ENCODE measurements at places on chromosomes 5 and 9.

GRCh38 chr5:142320430-142320738, 4.4 kb downstream of the SPRY4 start:
- no peak for DNase-seq

DNA sequence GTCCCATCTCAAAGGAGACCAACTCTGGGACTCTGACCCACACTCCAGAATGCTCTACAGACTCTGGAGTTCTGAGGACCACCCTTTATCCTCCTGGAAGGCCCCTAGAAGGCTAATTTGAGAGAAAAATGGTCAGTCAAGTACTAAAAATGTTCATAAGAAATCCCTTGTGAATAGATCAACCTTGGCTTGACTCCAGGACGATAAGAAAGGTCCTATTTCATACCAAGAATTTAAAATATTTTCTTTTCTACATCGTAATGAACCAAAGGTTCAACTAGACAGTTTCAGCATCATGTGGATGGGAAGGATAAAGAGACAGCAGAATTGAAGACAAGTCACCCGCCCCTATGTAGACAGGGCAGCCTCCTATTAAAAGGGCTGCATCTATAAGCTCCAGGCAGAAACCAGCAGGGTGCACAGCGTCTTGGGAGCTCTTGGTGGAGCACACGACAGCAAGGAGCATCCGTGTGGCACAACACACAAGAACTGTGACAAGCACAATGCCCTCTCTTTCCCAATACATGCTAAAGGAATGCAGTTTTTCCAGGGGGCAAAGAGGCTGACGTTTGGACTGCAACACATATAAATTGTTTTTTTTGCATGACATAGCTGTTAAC, 38.3 kb downstream of the RASEF start:
- DNase-seq: no peak

DNA sequence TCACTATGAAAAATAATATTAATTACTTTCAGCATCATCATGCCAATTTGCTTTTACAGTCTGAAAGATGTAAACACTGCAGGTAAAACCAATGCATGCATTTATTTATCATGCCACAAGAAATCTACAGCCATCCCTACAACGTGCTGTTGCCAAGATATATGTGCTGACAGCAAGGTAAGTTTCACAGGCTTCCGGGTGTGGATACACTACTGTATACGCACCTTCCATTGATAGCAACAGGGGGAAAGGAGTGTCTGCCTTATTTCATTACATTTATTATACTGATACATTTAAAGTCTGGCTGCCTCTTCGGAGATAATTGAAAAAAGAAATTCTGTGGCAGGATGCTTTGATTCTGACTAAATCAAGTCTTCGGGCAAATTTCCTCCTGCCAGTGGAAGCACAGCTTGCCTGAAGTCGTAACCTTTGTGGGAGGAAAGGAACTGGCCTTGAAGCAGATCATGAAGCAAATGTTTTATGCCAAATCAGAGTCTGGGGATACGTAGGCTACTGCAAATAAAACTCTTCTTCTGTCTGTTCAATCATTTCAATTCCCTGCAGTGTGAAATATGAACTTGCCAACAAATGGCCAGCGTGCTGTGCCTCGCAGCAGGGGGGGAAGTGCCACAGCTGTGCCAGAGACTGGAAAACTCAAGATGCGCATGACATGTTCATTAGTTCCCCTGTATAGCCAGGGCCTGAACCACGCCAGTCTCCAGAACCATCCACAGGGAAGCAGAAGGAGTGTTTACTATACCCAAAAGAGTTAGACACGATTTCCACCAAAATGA, 268.1 kb downstream of the EFNA5 start:
- DNase-seq: no peak

DNA sequence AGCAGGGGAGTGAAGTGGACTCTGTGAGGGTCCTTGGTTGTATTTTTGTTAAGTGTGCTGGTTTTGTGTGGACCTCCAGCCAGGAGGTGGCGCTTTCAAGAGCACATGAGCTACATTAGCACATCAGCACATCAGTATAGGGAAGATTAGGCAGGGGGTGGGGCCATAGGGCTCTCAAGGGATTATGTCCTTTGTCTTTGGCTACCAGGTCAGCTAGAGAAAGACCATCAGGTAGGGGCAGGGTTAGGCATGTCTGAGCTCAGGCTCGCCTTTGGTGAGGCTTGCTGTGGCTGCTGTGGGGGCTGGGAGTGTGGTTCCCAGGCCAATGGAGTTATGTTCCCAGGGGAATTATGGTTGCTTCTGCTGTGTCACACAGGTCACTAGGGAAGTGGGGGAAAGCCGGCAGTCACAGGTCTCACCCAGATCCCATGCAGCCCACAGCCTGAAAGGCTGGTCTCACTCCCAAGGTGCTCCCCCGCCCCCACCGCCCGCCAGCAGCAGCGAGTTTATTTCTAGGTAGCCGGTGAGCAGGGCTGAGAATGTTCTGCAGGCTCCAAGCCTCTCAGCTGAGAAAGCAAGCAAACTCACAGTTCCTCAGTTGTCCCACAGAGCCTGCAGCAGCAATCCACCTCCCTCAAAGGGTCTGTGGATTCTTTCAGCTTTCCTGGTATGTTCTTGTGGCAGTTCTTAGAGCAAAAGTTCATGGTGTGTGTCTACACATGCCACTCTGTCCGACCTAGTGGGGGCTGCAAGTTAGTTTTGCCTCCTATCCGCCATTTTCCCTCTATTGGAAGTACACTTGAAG, 13.7 kb downstream of the OR1J1 start:
- DNase-seq: no peak

- DNase-seq: no peak
These were observed 153.3 kb downstream of the YIPF5 start for GRCh38 chr5:144017119-144017518.

DNA sequence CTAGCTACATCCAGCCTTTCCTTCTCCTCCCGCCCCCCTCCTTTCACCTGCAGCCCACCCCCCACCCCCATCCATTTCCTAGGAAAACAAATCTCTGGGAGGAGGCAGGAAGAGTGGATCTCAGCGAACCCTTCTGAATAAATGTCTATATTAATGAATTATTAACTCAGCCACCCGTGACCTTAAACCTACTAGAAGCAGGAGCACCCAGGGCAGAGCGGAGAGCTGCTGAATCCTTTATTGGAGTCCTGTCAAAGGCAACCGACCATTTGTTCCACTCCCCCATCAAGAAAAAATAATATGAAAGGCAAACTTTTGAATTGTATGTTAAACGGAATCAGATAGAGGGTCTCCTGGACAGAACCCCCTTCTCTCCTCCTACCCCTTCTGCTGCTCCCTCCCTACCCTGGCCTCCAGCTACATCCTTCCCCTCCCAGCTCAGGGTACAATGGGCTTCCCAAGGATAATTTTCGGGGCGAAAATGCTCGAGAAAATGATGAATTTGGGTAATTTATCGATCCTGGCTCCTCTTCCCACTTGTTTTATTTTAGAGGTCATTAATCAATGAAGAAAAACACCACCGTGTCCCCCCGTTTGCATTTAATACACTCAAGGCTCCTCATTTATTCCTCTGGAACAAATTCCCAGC, 3.3 kb upstream of the PRDM6 start:
- no peak for DNase-seq

GRCh38 chr9:122053567-122054350, 39.3 kb downstream of the TTLL11 start:
- DNase-seq: no peak

GRCh38 chr5:80206282-80206681, 49.6 kb downstream of the SERINC5 start:
- no peak for DNase-seq

DNA sequence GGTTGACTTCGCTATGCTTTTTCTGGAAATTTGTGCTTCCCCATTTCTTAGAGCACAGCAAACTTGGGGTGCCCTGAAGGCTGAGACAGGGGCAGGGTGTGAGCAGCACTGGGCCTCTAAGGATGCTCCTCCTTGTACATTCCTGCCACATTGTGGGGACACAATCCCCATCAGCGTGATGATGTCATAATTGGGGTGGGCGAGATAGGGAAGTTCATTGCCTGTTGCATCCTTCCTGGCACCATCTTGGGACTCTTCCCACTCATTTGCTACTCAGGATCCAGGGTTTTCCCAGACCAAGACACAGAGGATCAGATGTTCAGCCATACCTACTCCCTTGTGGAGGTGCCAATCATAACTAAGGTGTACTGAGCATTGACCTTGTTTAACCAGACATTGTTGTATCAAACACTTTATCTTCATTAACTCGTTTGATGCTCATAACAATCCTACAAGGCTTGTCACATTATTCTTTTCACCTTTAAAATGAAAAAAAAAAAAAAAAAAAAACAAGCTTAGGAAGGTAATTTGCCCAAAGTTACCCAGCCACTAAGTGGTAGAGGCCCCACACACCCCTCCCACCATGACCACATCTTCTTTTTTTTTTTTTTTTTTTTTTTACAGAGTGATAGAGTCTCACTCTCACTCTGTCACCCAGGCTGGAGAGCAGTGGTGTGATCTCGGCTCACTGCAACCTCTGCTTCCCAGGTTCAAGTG, 87.6 kb downstream of the UGCG start:
- no peak for DNase-seq

DNA sequence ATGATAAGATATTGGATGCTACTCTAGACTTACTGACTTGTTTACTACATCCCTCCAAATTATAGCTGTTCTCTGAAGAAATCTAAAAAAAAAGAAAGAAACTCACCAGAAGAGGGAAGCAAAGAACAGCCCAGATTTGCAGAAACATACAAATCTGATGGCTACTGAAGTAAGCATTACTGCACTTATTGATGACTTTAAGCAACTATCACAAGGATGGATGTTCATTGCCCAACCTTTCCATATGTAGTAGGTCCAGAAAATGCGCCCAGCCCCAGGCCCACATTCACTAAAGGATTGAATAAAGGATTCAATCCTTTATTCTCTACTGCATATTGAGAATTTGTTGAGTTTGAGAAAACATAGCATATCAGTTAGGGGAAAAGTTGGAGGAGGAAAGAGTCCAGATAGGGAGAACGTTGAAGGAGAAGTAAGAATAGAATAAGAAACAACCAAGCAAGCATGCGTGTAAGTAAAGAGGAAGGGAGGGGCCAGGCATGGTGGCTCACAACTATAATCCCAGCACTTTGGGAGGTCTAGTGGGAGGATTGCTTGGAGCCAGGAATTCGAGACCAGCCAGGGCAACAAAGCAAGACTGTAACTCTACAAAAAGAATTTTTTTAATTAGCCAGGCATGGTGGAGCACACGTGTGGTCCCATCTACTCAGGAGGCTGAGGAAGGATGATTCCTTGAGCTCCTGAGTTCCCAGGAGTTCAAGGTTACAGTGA, 33.8 kb upstream of the DTWD2 start:
- peak; percentile 13 for DNase-seq

DNA sequence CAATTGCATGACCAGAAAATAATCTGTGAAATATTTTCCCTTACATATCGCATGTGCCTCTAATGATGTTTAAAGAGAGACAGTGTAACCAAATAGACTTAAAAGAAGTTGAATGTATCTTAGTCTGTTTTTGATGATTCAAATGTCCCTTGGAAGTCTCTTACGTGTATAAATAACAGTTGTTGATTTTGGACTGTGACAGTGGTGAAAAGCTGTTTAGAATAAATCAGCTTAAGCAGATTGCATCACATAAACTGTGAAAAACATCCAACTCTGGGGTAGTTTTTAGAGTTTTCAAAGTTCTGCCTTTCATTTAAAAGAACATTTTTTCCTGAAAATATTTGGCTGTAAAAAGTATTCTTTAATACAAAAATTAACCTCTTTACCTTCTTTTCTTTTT, 301.1 kb downstream of the PRR16 start:
- DNase-seq: no peak

- DNase-seq: no peak
These were observed 182.7 kb downstream of the KCNN2 start for GRCh38 chr5:114544561-114544960.

DNA sequence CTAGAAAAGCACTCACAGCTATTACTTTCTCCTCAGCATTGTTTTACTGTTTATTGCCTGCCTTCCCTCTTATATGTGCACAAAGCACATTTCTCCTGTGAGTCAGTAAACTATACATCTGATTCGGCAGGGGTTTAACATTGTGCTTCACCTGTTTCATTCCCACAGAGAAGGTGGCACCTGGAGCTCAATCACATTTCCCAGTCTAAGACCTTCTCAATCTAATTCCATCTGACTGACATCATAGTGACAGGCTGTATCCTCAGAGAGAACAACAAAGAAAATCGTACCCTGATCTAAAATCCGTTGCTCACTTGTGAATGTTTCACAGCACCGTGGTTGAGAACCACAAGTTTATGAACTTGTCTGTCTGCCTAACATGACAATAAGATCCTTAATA, 92.4 kb upstream of the CAST start:
- DNase-seq: no peak

DNA sequence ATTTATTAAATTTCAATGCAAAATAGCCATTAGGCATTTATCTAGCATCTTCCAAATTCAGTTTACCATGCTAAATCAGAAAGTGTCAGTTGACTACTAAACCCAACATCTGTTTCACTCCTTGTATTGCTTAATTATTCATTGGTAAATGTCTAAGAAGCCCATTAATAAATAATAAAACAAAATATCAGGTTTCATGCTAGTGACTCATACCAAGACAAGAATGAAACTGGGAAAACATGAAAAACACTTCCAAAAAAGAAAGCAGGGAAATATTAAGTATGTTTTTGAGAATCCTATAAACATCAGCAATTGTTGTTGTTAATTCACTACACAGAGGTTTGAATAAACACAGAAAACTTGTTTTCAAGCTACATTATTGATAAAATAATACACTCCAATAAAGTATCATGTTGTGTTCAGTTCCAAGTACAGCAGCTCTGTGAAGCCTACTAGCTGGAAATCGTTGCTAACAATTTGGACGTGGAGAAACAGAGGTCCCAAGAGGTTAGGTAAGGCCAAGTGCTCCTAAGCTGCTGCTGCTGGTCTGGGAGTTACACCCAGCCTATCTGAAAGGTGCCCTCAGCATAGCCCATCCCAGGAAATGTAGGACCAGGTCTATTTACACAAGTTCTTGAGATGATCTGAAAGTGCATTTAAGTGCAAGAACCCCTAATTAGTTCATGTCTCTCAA, 78.8 kb downstream of the GNAQ start:
- no peak for DNase-seq

GRCh38 chr5:170571875-170572852, 68.3 kb downstream of the KCNIP1 start:
- DNase-seq: no peak

DNA sequence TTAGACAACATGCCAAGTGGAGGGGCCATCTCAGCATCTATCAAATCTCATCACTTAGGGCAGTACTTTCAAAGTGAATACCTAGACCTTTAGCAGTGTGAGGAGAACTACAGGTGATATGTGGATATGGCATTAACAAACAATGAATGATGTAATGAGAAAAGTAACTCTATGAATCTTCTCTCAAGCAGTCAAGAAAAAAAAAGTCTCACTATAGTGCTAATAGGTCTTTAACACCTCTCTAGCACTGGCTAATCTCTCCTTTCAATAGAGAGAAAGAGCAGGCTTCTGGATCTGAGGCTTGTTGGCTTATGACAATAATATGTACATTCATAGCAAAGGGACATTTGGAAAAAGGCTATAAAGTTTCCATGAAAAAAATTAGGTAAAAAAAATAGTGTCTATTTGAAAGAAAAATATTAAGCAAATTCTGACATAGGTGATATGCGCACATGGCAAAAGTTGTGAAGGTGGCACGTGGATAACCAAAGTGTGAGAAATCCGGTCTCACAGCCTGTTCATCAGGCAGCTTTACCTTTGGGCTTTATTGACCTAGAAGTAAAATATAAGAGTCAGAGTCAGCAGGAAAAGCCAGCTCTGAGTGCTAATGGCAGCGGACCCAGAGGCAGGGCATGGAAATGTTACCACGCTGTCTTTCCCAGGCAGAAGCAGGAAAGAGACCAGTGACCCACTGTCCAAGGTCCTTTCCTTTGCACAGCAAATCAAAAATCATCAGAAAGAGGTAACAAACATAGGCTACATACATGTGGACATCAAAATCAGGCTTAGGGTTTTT, 203.4 kb downstream of the EFNA5 start:
- DNase-seq: no peak

Measured in putamen (tissue), 1 donor.